ENCODE measurements at places on chromosomes 3 and 15. TPM values are rescaled to one million over a fixed set of nuclear protein-coding genes. Genes with fewer than 3 reads are reported as not detected.

The TNNC1 gene
- 18.7 TPM for total RNA-seq

DNA sequence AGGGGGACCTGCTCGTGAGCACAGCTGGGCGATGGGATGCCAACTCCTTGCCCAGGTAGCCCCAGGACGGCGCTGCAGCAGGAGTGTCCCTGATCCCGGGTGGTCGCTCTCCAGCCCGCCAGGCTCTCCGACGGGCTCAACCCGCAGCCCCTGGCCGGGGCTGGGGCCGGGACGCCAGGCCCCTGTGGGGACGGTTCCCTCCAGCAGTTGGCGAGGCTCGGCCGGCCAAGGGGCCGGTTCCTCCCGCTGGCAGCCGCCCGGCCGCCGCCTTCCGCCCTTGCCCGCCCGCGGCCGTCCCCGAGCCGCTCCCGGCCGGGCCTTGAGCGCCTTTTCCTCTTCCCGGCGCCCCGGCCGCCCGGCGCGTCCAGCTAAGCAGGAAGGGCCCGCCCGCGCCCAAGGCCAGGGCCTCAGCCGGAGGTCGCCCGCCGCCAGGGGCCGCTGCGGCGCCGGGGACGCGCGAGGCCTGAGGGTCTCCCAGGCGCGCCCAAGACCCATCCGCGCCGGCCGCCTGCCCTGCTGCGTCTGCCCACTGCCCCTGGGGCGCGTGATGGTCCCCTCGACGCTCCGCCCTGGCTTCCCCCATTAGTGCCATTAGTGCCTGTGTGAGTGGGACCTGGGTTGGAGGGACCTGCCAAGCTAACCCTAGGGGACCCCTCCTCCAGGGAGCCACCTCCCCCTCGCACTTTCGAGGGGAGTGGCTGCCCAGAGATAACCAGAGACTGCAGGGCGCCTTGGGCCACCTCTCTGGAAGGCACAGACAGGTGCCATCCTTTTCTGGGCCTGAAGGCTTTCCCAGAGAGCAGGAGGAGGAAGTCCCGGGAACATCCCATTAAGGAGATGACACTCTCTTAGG, 106.4 kb downstream of the FBLN2 start:
- no peak for DNase-seq

GRCh38 chr3:127224118-127224517, 31.2 kb downstream of the PRR23E start:
- DNase-seq, result no peak

GRCh38 chr3:171704814-171705213, 105.5 kb downstream of the PLD1 start:
- DNase-seq, result no peak

- no peak for DNase-seq
These were observed 61.4 kb downstream of the CHRNA7 start for GRCh38 chr15:32091505-32092380.

- peak; percentile 43 for DNase-seq
These were observed 169.6 kb downstream of the B3GALNT1 start for GRCh38 chr3:160935413-160936095.

GRCh38 chr3:99872923-99873254, 55.2 kb downstream of the CMSS1 start:
- DNase-seq, result no peak

DNA sequence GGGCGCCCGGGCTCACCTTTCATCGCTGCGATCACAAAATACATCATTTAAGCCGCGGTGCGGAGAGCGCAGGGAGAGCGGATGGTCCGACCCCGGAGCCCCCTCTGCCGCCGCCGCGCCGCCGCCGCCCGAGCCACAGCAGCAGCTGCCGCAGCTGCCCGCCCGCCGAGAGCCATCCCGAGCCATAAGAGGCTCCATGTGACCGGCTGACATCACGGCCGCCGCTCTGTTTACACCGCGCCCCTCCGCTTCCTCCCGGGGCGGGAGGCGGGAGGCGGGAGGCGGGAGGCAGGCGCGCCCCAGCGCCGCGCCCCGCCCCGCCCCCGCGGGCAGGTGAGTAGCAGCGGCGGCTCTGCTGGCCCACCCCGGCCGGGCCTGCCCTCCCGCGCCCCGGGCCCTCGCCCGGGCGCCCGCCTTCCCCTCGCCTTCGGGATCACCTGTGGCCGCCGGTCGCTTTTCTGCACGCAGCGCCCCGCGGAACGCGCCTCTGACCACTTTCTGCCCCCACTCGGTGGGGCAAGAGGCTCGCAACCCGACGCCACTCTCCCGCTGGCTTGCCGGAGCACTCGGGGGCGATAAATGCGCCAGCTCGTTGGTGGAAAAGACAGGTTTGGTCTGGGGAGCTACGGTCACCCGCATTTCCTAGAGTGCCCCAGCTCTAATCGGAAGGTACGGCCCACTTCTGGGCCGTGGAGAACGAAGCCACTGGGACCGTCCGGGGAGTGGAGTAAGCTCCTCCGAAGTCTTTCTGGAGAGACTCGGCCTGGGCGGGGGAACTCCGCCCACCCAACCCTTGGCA, 113.6 kb upstream of the ICE2 start:
- peak; percentile 74 for DNase-seq

DNA sequence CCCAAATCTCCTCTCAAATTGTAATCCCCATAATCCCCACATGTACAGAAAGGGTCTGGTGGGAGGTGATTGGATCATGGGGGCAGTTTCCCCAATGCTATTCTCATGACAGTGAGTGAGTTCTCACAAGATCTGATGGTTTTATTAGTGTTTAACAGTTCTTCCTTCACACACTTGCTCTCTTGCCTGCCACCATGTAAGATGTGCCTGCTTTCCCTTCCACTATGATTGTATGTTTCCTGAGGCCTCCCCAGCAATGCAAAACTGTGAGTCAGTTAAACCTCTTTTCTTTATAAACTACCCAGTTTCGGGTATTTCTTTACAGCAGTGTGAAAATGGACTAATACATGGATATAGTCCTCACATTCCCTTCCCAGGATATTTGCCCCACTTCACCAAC, 126.7 kb upstream of the SPATA12 start:
- DNase-seq, result no peak

The COL6A5 gene
- total RNA-seq, result not detected

The PTH1R gene
- total RNA-seq, result not detected

The FES gene
- 9.5 TPM for total RNA-seq

- DNase-seq, result peak; percentile 99
These were observed 157.5 kb downstream of the NUP210 start for GRCh38 chr3:13262493-13263211.

DNA sequence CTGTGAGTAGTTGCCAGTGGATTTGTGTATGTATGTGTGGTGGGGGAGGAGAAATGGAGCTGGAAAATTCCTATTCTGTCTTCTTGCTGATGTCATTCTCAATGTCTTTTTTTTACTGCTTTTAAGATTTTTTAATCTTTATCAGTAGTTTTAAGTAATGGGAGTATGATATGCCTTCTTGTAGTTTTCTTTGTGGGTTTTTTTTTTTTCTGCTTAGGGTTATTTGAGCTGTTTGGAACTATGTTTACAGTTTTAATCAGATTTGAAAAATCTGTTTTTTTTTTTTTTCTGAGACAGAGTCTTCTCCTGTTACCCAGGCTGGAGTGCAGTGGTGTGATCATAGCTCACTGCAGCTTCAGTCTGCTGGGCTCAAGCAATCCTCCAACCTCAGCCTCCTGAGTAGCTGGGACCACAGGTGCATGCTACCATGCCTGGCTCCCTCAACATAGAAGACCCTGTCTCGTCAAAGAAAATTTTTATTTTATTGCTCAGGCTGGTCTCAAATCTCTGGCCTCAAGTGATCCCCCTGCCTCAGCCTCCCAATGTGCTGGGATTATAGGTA, 37.1 kb downstream of the RPL39L start:
- DNase-seq, result no peak

- no peak for DNase-seq
These were observed 34.1 kb upstream of the HACD2 start for GRCh38 chr3:123618768-123619484.

- DNase-seq, result no peak
These were observed 191.8 kb downstream of the SEMA6D start for GRCh38 chr15:47908950-47909670.

DNA sequence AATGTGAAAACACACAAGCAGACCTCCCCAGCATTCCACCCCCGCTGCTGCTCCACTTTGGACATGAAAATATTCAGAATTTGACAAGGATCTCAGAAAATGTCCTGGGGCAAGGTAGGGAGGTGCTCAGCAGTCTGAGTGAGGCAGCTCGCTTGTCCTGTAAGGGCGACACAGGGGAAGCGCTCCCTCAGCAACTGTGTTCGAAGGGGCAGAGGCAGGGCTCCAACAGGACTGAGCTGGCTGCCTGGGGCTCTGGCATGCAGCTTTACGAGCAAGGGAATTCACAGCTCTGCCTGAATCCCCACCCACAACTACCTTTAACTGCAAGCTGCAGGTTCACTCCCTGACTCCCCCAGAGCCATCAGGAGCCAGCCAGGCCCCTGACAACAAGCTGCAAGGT, 287.0 kb upstream of the LYSMD4 start:
- no peak for DNase-seq

DNA sequence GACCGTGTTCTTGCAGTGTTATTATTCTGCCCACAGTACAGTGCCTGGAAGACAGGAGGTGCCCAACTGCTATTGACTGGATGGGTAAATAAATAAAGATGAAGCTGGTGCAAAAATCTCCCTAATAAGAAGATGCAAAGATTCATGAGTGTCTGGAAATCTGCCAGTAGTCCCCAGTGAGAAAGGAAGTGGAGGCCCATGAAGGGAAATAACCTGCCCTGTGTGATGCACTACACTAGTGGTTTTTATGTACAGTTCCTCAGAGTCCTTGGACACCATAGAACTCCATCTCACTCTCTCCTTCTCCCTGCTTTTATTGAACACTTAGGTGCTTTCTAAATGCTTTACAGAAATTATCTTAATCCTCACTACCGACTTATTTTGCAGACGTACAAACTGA, 8.3 kb upstream of the SUCLG2 start:
- no peak for DNase-seq

The CCRL2 gene
- not detected for total RNA-seq

DNA sequence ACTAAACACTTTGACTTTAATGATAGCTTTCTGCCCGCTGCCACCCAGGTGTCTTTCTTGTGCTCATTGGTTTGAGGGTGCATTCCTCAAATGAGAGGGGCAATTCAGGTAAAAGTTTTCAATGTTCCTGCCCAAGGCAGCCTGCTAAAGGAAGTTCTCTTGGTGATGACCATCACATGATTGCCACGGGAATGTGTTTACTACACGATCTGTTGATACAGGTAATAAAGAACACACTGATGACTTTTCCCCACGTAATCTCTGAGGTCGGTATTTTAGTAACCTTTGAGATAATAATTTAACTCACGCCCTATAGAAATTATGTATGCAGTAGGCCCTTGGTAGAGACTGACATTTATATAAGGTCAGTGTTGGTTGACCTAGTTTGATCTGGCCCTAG, 39.3 kb downstream of the FNDC3B start:
- no peak for DNase-seq

The RPP25 gene
- 0.11 TPM for total RNA-seq

- DNase-seq, result no peak
These were observed 354.5 kb downstream of the LPP start for GRCh38 chr3:188508454-188508853.

The MTHFS gene
- total RNA-seq, result 52.4 TPM

DNA sequence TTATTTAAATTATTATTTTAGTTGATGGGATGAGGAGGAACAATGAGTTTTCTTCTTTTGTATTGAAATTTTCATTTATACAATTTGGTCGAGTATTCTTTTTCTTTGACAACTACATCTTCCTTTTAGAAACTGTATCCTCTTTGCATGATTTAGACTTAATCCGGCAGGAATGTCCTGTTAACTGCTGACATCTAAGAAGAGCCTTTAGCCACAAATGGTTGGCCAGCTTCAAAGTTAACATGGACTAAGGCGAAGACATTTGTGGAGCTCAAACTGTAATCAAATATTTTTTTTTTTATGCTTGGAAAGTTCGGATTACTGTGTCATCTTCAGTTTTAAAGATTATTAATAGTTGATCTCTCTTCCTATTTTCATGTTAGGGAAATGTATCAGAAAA, 43.2 kb downstream of the RIOX2 start:
- DNase-seq, result no peak

- DNase-seq, result no peak
These were observed at the start of gene PIGZ for GRCh38 chr3:196968233-196969133. PIGZ (minus strand) TSS chr3:196968833; CDS start chr3:196952031, 16,802 bp downstream.

GRCh38 chr3:172203522-172204258, 164.3 kb downstream of the FNDC3B start:
- DNase-seq, result peak; percentile 98

The DZIP1L gene
- total RNA-seq, result 1.1 TPM

The CMTM7 gene
- 16.3 TPM for total RNA-seq

The PLD1 gene
- 33.6 TPM for total RNA-seq

DNA sequence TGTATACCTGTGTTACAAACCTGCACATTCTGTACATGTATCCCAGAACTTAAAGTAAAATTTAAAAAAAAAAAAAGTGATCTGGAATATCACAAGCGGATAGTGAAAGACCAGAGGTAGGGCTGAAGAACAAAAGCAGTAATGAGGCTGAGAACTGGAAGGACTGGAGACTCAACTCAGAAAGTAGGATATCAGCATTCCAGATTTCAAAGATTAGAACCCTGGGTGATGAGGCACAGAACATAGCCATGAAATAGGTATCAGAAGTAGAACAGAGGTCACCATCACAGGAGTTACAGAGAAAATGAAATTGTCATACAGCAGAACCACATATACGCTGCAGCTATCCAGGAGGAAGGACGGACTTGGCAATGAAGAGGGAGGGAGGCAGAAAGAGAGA, 56.1 kb downstream of the ACAP2 start:
- no peak for DNase-seq

Measured in HepG2 (cell line).